ENCODE measurements at places on chromosomes 7 and 10.

DNA sequence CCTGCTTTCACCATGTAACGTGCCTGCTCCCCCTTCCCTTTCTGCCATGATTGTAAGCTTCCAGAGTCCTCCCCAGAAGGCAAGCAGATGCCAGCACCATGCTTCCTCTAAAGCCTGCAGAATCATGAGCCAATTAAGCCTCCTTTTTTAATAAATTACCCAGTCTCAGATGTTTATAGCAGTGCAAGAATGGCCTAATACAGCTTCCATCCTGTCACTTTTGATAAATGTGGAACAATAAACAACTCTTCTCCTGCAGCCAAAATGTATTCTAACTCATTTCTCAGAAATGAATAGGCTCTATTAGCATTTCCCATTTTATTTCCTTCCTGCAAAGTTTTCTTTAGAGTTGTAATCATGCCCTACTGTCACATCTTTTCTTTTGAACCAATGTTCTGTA, 43.4 kb downstream of the C7orf25 start:
- DNase-seq: no peak

DNA sequence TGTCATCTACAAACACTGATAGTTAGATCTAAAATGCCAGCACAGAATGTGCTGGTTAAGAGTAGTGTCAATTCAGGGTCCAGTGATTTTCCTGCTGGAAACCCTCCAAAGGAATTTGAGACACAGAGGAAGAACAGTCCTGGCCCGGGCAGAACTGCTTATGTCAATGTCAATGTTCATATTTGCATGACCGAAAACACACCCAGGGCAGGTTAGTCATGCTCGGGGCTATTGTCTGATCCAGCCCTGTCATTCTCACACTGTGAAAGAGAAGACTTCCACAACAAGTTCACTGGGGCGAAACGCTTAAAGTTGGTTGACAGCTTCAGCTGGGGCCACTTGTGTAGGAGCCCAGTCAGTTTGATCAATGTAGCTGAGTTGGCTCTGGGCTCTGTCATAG, 139.3 kb downstream of the C1GALT1 start:
- peak; percentile 38 for DNase-seq

GRCh38 chr10:31963589-31963980, 35.0 kb upstream of the ARHGAP12 start:
- DNase-seq: no peak

- DNase-seq: no peak
Measured at GRCh38 chr7:98992076-98992475, 113.7 kb downstream of the TRRAP start.
